ENCODE measurements at places on chromosomes 2 and 18.

DNA sequence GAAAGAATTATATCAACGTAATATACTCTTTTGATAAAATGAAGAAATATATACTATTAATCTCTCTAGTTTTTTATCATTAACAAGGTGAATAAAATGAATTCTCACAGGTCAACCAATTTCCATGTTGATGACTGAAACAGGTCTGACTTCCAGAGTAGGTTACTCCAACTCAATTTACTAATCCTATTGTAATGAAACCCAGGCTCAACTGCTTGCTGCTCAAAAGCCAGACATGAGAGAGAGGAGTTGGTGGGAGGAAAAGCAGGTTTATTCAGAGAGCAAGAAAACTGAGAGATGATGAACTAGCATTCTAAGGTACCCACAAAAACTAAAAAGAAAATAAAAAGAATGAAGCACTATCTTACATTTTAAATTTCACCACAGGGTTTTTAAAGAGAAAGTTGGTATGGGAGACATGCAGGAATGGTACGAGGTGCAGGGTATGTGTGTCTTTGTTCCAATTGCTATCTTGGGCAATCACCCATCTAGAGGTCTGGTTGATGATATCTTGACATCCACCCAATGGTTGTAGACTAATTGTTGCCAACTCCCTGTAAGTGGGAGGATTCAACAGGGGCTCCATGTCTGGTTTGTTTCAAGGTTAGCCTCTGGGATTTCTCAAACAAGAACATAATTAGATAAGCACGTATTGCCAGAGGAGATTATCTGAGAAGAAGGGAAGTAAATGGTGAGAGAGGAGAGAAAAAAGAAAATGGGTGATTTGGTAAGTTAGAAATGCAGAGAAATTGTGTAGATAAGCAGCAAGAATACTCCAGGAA lies 471.4 kb upstream of the REG3G start:
- no peak for DNase-seq

- DNase-seq: no peak
These were observed 893.9 kb upstream of the ACVR2A start for GRCh38 chr2:146950911-146951310.

- DNase-seq: no peak
These were observed 9.2 kb upstream of the TMEM247 start for GRCh38 chr2:46470114-46470628.

- DNase-seq: no peak
These were observed 140.1 kb upstream of the HAAO start for GRCh38 chr2:42932271-42933151.

DNA sequence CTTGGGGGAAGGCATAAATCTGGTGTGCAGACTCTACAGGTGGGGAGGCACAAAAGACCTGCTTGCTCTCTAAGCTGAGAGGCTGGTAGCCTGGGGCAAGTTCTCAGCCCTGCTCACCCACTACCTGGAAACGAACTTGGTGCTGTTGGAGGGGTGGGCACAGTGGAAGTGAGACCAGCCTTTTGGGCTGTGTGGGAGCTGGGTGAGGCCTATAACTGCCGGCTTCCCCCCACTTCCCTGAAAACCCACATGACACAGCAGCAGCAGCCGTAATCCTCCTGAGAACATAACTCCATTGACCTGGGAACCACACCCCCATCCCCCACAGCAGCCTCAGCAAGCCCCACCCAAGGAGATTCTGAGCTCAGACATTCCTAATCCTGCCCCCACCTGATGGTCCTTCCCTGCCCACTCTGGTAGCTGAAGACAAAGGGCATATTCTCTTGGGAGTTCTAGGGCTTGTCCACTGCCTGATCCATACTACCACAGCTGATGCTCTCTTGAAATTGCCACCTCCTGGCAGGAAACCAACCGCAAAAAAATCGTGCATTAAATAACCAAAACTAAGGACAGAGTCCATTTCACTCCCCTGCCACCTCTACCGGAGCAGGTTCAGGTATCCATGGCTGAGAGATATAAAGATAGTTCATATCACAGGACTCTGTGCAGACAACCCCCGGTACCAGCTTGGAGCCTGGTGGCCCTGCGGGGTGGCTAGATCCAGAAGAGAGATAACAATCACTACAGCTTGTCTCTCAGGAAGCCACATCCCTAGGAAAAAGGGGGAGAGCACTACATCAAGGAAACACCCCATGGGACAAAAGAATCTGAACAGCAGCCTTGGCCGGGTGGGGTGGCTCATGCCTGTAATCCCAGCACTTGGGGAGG lies 178.1 kb downstream of the NDUFA10 start:
- DNase-seq: no peak

Data from GM03348 (cell line).